ENCODE measurements at places on chromosomes 5 and 9.

- no peak for DNase-seq
Observed at GRCh38 chr5:142012186-142012785, 541 bp downstream of the GNPDA1 start.

DNA sequence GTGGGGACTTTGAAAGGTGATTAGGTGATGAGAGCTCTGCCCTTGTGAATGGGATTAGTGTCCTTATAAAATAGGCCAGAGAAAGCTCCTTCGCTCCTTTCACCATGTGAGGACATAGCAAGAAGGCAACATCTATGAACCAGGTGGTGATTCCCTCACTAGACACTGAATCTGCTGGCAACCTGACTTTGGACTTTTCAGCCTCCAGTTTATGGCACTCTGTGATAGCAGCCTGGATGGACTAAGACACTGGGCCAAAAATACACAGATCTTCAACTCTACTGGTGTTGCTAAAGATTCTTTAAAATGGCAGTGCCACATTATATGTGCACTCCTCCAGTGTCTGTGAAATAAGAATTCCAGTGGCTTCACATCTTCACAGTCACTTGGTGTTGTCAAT, 41.2 kb upstream of the COL15A1 start:
- no peak for DNase-seq

DNA sequence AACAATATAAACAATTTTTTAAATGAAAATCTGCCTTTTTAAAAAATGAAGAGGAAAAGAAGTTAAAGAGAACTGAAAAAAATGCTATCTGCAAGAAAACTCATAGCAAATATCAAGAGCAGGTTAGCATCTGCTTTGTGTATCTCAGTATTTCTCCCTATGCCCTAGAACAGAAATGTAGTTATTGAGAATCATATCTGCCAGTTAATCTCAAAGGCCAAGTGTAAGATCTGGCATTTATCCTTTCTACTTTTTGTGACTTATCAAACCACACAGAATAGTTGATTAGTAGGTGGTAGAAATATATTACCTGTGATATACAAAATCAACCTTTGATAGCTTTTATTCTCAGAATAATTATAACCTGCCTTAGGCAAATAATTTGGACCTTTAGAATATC, 1699.8 kb downstream of the EFNA5 start:
- no peak for DNase-seq

DNA sequence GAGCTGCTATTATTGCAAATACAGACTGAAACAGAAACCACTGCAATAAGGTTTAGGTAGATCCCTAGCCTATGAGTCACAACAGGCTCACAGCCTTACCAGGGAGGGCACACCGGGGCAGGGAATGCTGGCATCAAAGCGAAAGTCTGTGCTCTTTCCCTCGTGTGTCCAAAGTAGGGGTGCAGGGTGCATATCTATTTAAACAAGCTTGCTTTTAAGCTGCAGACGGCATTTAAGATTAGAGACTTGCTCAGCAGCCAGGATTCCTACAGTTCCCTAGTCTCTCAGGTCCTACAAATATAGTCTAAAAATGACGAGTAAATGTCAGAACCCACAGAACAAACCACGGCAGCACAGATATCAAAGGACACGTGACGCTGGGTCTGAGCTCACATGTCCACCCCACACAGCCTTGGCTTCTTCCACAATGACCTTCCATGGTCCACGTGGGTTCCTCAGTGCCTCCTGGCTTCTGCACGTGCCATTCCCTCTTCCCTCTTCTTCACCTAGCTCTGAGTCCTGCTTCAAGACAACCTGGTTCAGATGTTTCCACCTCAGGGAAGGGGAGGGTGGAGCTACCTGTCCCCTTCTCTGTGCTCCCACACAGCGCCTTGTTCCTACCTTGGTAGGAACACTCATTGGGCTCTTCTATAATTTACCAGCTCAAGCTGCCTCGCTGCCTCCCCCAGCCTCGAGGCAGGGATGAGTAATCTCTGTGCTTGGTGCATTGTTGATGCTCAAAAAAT, 193.2 kb downstream of the MAPKAP1 start:
- peak; percentile 30 for DNase-seq

DNA sequence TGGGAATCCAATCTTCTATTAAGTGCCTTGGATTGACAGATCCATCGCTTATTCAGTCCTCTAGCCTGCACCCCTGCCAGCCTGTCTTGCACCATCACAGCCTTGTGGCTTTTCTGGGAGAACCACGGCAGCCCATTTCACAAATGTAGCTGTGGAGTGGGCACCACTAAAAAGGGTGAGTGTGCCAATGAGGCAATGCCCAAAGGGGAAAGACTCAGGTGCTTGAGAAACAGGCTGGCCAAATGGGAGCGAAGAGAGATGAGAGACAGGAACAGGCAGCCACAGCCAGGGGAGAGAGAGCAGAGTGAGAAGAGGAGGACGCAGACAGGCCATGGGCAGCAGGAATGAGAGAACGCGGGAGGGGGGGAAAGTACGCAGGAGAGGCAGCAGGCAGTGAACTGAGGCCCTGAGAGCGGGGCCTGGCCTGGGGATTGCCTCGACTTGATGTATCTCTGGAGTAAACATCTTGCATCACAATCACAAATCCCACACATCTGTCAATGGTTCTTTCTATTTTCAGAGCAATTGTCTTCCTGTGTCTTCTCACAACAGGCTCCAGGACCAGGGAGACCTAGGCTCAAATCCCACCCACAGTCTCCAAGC, 173.1 kb downstream of the SYK start:
- no peak for DNase-seq

- DNase-seq, result no peak
Observed at GRCh38 chr9:130197386-130197785, 25.2 kb downstream of the NCS1 start.

- no peak for DNase-seq
Observed at GRCh38 chr5:142357469-142358090, 32.8 kb upstream of the SPRY4 start.

DNA sequence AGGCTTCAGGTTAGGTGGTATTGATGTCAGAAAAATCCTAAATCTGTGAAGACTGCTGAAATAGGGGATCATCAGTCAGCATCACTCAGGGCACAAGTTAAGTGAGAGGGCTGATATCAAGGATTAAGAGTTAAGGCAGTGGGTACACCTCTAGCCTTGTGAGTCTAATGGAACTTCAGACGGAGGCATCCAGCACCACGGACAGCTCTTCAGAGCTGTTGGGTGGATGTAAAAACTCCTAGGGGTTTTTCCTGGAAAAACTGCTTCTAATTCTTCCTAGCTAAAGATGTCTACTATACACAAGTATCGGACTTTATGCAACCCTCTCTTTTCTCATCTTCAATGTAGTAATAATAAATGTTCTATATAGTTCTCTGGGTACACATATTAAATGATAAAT, 165.9 kb downstream of the SH3GL2 start:
- DNase-seq, result no peak

DNA sequence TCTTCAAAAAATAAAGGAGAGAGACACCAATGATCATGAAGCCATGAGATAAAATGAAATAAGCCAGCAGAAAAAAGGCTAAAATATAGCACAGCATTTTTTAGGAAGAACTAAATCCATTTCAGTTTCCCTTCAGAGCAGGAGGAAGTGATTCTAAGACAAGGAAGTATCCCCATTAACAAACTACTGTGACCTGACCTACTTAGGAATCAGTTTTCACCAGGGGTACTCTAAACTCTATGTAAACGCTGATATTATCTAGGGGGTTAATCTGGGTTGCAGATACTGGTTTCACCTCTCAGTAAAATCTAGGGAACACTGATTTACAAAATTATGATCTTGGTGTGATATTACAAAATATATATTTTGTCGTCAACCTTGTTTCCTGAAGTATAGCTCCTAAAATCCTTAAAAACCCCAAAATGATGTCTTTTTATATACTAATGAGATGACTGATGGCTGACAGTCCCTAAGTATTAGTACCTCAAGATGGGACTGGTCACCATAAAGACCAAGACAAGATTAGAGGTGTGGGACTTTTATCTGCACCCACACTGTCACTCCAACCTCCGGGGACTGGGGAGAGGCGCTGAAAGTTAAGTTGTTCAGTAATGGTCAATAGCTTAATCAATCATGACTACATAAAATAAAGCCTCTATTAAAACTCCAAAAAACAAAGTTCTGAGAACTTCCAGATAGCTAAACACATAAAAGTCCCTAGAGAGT, 2.9 kb upstream of the FNBP1 start:
- DNase-seq, result no peak

GRCh38 chr9:124594673-124595072, 87.5 kb upstream of the NR5A1 start:
- DNase-seq, result no peak

DNA sequence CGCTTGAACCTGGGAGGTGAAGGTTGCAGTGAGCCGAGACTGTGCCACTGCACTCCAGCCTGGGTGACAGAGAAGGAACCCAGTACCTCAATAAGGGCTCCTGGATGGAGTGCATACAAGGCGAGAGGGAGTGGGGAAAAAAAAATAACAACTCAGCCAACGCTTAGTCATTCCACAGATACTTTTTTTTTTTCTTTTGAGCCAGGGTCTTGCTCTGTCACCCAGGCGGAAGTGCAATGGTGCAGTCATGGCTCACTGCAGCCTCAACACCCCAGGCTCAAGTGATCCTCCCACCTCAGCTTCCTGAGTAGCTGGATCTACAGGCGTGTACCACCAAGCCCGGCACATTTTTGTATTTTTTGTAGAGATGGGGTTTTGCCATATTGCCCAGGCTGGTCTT, 59.5 kb upstream of the GGTA1 start:
- no peak for DNase-seq

GRCh38 chr9:126228781-126229444, 97.7 kb upstream of the MVB12B start:
- peak; percentile 46 for DNase-seq

- no peak for DNase-seq
Observed at GRCh38 chr5:135124724-135125123, 90.7 kb upstream of the PITX1 start.

DNA sequence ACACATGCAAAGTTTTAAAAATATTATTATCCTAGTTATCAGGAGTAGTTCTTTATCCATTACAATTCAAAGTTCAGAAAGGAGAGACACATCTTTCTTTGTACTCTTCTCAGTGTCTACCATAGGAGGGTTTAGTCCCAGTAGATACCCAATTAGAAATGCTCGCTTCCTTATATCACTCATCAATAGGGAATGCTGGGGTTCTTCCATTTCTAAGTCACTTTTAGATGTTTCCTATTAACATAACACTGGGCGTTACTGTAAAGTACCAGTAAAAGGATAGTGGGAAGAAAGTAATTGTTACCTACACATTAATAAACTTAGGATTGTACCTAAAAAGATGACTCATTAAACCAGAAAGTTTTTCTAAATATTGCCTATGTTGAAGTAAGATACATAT, 348.3 kb upstream of the CDH6 start:
- no peak for DNase-seq

GRCh38 chr5:179273073-179273435, 72.2 kb downstream of the ADAMTS2 start:
- no peak for DNase-seq

- DNase-seq, result no peak
Observed at GRCh38 chr9:119357336-119358096, 11.7 kb downstream of the BRINP1 start.

- no peak for DNase-seq
Observed at GRCh38 chr9:90022474-90022873, 417.7 kb downstream of the GADD45G start.

DNA sequence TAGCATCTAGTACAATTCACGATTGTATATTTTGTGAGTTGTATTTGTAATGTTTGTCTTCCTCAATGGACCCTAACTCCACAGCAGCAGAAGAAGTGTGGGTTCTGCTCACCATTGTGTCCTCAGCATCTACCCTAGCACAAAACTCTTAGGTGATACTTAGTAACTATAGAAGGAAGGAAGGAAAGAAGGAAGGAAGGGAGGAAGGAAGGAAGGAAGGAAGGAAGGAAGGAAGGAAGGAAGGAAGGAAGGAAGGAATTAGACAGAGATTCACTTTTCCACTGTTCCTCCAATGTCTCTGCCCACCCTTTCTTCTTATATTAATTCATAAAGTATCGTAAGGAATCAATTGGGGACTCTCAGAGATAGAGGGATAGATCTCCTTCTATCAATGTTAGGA, 288.2 kb downstream of the NFIB start:
- no peak for DNase-seq

- DNase-seq, result no peak
Observed at GRCh38 chr5:90994796-90995195, 388.3 kb downstream of the ARRDC3 start.

GRCh38 chr9:32434892-32435291, 50.4 kb downstream of the ACO1 start:
- no peak for DNase-seq

DNA sequence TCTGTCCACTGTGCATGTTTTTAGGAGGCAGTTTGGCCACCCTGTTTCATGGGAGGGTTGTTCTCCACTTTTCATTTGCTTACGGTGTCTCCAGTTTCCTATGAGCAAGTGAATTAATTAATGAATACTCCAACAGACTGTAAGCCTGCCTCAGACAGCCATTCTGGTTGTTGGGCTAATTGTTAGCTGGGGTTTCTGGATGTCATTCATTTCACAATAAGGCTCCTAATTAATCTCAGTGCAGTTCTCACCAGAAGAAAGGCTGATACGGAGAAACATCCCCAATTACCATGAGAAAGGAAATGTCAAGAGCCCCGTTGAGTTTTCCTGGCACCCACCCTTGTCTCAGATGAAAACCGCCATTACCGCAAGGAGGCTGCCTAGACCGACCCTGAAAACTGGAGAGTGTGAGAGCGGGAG, 75.8 kb downstream of the MAP1B start:
- DNase-seq, result no peak

DNA sequence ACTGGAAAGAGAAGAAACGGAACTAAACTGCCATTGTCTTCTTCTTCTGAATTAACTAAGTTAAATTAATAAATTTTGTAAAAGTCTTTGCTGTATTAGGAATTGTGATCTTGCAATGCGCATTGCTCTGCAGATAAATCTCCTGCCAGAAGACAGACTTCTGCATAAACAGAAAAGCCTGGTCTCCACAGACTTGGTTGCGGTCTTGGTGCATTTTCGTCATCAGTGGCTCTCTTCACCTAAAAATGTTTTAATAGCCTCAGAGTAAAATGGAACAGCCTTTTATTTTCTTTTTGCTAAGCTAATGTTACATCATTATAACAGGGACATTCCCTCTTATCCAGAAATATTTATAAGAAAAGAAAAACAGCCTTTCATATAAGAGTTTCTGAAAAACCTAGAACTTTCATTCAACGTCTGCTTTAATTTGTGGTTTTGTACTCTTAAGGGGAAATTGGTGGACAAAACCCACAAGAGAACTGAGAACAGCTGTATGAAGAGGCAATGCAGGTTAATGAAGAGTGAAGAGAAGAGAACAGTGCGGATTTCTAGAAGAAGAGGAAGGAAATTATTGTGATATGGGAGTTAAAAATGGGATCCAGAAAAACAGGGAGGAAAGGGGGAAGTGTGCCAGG, 10.1 kb downstream of the IFNA5 start:
- no peak for DNase-seq

Data from amniotic stem cell (primary cell).